ENCODE measurements at places on chromosomes 12 and 14. TPM values are rescaled to one million over a fixed set of nuclear protein-coding genes. Genes with fewer than 3 reads are reported as not detected.

The DTX1 gene
- 0.26 TPM for total RNA-seq

The RHEBL1 gene
- 0.33 TPM for total RNA-seq

The GDF11 gene
- total RNA-seq, result 4.3 TPM

The LRTM2 gene
- not detected for total RNA-seq

The RPL10L gene
- total RNA-seq, result not detected

The FGF6 gene
- not detected for total RNA-seq

The LRP1-AS gene
- total RNA-seq, result not detected

The PAWR gene
- total RNA-seq, result 16.0 TPM

The PDE3A gene
- total RNA-seq, result 0.26 TPM

The MGST1 gene
- total RNA-seq, result 78.6 TPM

The SPX gene
- 1.3 TPM for total RNA-seq

The TRPV4 gene
- total RNA-seq, result 0.51 TPM

The TAS2R20 gene
- total RNA-seq, result 2.1 TPM

The CKB gene
- 69.9 TPM for total RNA-seq

The KRT3 gene
- total RNA-seq, result not detected

The GZMB gene
- total RNA-seq, result not detected

The PLA2G1B gene
- total RNA-seq, result not detected

The FRMD6 gene
- total RNA-seq, result 157 TPM

All from fibroblast of lung (primary cell).